ENCODE measurements at places on chromosomes 13 and 19. TPM values are rescaled to one million over a fixed set of nuclear protein-coding genes. Genes with fewer than 3 reads are reported as not detected.

The CBLC gene
- total RNA-seq: 43.6 TPM

The SERPINE3 gene
- total RNA-seq: not detected

The TEAD2 gene
- total RNA-seq: 8.8 TPM

The ZNF426 gene
- 4.6 TPM for total RNA-seq

The MCEMP1 gene
- total RNA-seq: not detected

The SIAH3 gene
- total RNA-seq: not detected

Data from Caco-2 (cell line).